ENCODE measurements at places on chromosomes 13 and 19.

GRCh38 chr13:112638157-112638750 lies 50.3 kb upstream of the TUBGCP3 start:
- DNase-seq, result no peak

DNA sequence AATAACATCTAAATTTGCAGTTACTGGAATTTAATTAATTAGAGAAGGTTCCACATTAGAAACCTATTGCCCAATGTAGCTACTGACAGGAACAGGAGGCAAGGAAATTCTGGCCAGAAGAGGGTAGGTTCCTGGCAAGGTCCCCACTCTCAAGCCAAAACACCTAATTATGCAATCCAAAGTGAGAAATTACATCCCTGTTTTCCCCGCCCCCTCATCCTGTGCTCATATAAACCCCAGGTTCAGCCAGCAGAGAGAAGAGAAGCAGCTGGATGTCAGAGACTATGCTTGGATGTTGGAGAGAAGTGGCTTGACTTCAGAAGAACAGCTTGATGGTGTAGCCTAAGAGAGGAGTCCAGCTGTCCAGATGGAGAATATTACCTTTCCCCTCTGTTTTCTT lies 951.3 kb upstream of the PRR20A start:
- DNase-seq, result no peak

DNA sequence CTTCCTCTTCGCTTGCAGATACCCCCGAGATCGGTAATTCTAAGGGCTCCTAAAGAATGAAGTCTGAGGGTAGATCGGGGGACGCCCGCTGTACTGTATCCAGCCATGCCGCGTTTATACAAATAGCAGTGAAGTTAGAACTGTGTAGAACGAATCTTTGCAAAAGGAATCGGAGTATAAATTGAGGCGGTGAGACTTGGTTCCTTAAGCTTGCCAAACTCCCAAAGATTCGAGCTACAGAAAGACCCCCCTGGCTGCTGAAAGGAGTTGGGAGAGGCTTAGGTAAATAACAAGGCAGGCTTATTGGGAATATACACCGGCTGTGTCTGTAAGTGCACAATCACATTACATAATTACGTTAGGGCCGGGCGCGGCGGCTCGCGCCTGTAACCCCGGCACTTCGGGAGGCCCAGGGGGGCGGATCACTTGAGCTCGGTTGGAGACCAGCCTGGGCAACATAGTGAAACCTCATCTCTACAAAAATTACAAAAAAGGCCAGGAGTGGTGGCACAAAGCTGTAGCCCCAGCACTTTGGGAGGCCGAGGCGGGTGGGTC lies 12.2 kb downstream of the TMEM160 start:
- no peak for DNase-seq

- no peak for DNase-seq
Measured at GRCh38 chr13:110818747-110819146, 96.1 kb downstream of the ANKRD10 start.

DNA sequence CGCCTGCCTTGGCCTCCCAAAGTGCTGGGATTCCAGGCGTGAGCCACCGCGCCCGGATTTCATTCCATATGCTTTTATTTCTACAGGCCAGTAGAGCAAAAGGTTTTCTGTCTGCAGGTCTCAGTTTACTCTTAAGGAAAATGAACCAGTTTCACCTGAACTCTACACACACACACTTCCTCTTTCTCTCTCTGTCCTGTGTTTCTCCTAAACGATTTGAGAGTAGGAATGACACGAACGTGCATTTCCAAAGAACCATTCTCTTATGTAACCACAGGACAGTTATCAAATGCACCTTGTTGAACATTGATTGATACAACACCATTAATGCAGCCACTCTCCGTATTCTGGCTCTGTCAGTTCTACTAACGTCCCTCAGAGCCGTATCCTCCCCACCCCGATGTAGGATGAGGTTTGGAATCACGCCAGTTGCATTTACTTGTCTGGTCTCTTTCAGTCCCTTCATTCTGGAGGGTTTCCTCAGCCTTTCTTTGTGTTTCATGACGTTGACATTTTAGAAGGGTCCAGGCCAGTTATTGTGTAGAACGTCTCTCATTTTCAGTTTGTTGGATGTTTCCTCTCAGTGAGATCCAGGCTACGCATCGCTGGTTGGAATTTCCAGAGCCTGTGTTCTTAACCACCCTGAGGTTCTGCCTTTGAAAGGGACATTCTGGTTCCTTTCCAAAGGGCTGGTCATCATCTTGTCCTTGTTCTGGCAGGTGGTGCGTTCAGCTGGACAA lies 36.0 kb downstream of the BICRA start:
- DNase-seq, result no peak

GRCh38 chr13:100203696-100204367 lies 114.9 kb downstream of the PCCA start:
- no peak for DNase-seq

GRCh38 chr19:41530761-41531301 lies 45.1 kb upstream of the CEACAM21 start:
- no peak for DNase-seq

DNA sequence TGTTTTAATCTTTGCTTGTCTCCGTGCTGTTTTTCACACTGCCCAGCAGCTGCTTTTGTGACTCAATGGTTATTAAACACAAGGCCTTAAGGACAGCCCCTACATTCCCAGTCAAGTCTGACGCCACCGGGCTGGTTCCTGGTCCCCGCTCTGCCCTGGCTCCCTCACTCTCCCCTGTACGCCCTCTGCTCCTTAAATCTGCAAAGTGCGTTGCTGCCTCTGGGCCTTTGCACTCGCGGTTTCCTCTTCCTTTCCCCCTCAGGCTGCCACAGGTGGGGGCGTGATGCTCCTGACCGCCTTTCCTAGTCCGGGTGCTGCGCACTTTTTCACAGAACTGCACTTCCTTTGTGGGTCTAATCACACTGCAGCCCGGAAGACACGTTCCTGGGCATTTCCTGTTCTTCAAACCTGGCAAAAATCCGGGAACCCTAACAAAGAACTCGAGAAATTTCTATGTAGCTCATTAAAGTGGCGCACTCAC lies 25.6 kb downstream of the NOSIP start:
- no peak for DNase-seq

DNA sequence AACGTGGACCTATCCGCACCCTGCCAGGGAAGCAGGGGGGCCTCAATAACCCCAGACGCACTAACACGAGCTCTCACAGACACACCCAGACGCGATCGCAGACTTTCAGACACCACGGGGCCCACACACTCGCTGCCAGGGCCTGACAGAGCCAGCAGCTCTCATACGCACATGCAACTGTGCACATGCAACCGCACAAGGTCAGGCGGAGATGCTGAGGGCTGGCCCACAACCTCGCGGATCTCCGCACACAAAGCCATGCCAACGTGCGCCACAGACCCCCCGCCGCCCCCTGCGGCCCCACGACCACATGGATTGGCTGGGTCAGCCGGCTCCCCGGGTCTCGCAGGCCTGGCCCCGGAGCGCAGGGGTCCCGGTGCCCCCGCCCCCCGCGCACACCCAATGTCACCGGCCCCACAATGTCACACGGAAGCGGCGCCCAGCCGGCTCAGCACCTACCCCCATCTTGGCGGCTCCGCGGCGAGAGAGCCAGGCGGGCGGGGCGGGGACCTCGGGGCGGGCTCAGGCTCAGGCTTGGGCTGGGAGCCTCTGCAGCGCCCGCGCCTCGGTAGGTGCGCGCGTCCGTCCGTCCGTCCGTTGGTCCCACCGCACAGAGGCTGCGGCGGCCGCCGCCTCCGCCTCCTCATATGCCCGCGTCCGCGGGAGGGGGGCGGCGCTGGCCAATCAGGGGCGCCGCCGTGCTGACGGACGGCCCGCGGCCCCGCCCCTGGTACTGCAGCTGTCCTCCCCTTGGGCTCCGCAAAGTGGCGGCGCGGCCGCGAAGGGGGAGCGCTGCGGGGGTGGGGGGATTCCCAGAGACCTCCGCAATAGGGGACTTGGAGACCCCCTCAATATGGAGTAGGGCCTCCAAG lies at the start of gene ATP1A3:
Gene ATP1A3, minus strand, starts transcription at position 619 of the 872 bp plus-strand sequence. Its CDS starts 154 bp downstream, at position 465.
- DNase-seq, result peak; percentile 30

- no peak for DNase-seq
Measured at GRCh38 chr13:75947448-75947847, 311.3 kb downstream of the LMO7 start.

GRCh38 chr13:104683789-104684188 lies 1617.6 kb upstream of the SLC10A2 start:
- DNase-seq, result no peak

DNA sequence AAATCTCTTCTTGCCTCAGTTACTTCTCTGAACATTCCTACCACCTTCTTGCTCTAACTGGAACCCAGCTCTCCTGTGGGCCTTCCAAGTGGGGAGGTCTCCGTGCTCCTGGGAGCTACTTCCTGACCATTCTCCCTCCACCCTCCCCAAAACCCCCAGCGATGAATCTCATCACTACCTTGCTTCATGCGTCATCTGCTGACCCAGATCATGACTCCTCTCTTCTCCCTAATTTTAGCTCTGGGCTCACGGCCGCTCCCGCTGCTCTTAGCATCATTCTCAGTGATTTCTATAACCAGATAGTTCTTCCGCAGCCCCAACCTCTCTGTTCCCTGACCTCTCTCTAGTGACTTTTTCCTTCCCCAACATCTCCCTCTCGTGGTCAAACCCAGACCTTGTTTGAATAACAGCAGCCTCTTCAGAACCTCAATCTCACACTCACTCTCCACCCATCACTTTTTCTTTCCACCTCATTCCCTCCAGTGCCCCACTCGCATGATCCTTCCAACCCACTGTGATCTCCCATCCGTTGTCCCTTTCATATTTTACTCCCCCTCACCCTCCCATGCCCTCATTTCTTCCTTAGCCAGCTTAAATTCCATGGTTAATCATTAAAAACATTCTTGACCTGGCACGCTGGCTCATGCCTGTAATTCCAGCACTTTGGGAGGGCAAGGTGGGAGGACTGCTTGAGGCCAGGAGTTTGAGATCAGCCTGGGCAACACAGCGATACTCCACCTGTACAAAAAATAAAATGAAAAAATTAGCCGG lies 21.8 kb downstream of the MRPS12 start:
- no peak for DNase-seq

DNA sequence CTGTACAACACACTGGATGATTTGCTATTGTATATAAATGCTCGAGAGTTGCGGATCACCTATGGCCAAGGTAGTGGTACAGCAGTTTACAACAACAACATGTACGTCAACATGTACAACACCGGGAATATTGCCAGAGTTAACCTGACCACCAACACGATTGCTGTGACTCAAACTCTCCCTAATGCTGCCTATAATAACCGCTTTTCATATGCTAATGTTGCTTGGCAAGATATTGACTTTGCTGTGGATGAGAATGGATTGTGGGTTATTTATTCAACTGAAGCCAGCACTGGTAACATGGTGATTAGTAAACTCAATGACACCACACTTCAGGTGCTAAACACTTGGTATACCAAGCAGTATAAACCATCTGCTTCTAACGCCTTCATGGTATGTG lies 21.5 kb downstream of the OLFM4 start:
- DNase-seq, result no peak

DNA sequence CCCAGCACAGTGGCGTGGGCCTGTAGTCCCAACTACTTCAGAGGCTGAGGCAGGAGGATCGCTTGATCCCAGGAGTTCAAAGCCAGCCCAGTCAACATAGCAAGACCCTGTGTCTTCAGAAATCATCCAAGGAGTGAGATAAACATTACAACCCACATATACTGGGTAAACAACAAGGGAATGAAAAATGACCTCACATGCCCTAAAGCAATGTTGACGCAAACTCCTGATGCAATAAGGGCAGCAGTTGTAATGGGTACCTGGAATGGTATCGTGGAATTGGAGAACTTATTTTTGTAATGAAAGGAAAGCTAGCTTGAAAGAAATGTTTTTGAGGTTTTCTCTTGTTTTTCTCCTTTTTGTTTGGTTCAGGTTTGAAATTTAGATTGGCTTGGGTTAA lies 24.5 kb upstream of the LGALS16 start:
- no peak for DNase-seq

DNA sequence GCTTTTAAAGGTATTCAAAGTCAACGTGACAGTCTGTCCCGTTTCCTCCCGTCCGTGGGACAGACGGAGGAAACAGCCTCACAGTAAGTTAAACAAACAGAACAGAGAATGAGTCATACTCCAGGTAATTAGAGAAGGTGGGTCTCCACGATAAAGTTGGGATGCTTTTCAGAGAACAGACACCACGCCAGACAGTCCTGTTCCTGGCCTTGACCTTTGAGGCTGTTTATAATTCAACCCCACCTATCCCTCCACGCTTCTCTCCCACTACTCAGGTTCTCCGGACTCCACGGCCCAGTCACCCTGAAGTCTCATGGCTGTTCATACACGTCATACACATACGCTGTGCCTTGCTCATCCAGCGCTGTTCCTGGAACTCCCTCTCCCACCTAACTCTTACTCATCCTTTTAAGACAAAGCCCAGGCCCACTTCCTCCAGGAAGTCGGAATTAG lies 42.5 kb downstream of the ARHGEF18 start:
- no peak for DNase-seq

DNA sequence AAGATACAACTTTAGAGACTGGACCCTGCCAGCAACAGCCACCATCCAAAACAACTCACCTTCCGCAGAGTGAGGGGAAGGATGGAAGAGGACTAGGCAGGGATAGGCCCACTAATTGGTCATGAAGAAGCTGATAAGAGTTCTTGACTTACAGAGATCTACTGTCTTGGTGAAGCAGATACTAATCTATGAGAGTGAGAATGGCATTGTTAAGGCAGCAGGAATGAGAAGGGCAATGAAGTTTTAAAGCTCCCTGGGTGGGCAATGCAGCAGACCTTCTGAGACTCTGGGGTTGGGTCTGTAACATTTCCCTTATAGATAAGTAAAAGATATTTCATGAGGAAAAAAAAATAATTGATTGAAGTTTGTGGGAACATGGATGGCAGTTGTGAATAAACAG lies 63.7 kb downstream of the KLF12 start:
- DNase-seq, result no peak

DNA sequence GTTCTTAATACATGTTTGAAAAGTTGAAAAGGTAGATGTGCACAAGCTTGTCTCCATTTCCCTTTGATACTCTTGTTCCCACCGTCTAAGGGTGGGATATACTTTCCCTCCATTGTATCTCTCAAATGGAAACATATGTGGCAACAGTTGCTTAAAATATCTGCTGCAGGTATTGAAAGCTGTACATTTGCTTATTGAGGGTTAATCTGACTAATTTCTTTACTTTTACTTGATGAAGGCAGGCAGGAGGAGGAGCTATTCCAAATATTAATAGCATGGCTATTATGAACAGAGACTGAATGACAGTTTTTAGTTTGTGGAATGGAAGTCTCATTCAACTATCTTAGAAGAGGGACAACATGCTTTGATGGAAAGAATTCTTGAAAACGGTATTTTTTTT lies 103.8 kb downstream of the SLC10A2 start:
- DNase-seq, result no peak

Measured in T follicular helper cell (primary cell).